ENCODE measurements at places on chromosomes 5 and 9.

DNA sequence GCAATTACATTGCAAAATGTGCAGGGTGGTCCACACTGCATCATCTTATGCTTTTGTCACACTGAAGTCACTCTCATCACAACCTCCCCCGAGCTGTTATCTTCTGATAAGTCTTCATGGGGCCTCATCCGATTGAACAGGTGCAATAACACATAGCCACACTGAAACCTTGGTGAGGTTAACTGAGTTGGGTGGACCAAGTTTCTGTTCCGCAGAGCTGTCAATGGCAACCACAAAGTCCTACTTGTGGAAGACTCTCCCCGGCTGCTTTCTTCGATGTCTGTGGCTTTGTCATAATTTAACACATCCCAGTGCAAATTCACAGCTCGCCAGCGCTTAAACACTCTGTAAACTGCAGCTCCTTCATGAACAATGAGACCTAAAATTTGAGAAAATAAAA is 112.2 kb downstream of the MARCHF11 start:
- no peak for DNase-seq

DNA sequence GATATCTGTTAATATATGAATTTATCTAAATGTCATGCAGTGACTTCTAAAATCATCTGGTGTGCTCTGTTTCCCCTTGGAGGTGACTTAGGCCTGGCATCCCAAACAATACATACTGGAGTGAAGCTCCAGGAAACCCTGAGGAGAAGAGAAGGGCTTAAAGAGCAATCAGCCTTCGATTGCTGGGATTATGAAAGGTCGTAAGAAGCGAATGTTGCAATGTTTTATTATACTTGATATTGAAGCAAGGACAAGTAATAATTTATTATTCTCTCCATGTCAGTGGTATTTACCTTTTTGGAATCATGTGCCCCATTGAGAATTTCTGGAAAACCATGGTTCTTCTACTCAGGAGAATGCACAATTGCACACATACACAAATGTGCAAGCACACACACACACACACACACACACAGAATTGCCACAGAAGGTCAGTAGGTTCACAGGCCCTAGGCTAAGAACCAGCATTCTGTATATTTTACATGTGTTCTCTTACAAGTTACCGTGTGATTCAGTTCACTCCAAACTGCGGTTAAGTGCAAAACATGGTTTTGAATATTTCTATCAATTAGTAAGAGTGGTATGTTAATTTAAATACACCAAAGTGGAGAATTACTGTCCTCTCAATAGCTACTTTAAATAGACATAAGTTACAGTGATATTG is 79.1 kb upstream of the CDKN2B start:
- DNase-seq = no peak

GRCh38 chr5:135225856-135226560 is 173.0 kb downstream of the MACROH2A1 start:
- DNase-seq = peak; percentile 23

DNA sequence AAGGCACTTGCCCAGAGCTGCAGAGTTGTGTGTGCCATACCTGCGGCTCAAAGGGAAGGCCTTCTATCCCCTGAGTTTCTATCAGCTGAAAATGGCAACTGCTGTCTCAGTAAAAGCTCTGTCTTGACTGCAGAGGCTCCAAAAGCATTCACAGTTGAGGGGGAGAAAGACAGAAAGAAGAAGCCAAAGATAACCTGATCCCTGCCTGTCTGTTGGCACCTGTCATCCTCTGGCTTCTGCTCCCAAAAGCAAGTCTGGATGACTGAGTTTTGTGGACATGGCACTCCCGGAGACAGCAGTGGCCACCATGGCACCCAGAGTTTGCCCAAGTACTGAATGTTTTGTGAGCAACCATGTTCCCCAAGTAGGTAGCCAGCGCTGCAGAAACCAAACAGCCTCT is 176.6 kb downstream of the NR3C1 start:
- DNase-seq = no peak

DNA sequence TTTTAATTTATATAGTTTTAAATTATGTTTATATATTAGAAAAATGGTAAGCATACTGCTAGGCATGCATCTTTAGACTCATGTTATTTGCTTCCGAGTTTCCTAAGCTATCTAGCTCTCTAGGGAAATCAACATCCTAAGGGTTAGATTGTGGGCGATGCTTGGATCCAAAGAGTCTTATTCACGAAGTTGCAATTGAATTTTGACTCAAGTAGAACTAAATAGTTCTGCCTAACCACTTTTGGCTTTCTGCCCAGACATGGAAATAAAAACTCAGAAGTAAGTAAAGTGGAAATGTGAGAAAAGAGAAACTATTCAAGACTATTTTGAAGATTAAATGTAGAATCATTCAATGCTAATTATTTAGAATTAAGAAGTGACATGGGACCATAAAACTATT is 440.4 kb downstream of the CDH18 start:
- no peak for DNase-seq

DNA sequence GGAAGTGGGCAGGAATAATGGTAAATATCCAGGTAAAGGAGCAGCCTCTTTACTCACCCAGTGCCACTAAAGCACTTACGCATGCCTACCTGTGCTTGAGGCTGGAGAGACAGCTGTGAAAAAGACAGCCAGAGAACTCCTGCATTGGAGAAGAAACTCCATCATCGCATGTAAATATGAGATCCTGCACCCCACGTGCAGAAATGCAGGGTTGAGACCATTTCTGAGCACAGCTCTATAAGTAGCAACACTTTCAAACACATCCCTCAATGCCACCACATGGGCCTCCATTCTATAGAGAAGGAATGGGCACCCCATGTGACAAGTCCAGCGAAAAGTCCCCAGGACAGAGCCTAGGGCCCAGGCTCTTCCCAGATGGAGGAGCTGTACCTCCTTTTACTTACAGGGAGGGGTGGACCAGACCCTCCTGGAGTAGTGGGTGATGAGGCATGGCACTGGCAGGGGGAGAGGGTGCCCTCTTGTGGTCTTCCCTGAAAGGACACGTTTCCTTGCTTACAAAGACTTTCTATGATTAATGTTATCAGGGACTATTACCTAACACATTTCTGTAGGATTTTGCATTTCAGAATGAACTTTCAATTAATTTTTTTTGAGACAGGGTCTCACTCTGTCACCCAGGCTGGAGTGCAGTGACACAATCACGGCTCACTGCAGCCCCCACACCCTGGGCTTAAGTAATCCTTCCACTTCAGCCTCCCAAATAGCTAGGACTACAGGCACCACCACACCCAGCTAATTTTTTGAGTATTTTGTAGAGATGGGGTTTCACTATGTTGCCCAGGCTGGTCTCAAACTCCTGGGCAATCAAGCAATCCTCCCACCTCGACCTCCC is 55.3 kb upstream of the IL17B start:
- DNase-seq = peak; percentile 73

DNA sequence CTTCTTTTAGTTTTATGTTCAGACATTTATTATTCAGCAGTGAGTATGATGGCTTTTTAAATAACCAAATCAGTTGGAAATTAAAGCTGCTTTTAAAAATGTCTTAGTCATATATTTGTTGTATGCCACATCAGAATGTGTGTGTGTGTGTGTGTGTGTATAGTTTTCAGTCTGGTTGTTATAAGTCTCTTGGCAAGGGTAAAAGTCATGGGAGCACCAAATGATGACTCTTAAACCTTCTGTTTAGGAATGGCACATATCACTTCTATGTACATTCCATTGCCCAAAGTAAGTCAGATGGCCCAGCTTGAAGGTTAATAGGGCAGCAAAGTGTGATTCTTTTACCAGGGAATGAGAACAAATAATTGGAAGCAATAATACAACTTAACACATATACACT is 135.9 kb downstream of the RNF180 start:
- DNase-seq = no peak

GRCh38 chr9:93451849-93452709 is 594 bp downstream of the FAM120A start:
- DNase-seq = peak; percentile 52

DNA sequence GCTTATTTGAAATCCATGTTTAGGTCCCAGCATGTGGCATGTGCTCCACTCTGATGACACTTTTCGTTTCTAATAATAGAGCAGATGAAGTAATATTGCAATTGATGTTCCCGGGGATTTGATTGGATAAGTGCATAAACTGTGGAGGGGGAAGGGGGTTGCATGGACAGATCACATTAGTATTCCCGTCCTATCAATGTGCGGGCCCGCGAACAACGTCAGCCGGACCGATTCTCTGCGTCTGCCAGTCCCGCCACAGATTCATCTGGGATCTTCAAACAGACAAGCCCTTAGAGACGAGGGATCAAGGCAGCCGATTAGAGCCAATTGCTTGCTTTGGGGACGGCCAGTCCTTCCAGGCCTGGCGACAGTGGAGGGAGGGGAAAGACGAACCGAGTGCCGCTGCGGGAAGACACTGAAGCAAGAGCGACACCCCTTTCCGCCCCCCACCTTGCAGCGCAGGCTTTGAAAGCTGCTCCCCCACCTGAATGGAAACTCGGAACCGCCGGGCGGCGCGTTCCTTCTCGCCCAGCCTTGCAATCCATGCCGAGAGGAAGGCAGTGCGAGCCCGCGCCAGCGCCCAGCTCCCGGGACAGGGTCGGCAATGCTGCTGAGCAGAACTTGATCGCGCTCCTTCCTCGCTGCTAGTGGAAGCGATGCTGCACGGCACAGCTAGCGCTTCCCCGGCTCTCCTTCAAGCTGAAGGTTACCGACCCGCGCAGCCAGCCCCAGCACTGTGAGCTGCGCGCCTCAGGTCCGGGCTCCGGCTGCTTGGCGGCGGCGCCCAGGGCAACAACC is at the start of gene RGS7BP:
TSS of gene RGS7BP (plus strand) at position 247 of the 798 bp plus-strand sequence. CDS start 610 bp downstream, outside the sequence.
- no peak for DNase-seq

DNA sequence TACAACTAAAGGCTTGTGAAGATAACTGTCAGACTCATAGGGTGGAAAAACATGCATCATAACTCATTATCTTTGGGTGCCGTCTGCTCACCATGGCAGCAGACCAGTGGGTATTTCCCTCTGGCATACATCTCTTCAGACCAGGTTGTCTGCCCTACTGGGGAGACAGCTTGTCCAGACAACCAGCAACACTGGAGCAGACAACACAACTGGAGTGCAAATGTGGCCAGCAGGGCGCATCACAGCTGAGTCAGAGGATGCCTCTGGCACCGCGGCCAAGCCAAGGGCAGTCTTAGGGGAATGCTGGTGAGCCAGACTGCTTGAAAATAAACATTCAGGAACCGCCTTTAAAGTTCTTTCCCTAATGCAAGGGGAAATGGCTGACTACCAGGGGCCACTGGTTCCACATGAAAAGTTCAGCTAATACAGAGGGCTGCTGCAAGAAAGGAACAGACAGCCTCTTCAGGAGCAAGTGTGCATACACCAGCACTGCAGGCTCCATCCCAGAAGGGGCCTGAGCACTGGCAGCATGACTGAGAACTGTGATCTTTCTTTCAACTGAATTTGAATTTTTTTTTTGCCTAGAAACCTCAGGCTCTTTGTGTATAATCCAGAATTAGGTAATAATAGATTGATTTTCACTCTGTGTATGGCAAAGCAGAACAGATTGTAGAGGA is 77.3 kb downstream of the MAMDC2 start:
- no peak for DNase-seq

DNA sequence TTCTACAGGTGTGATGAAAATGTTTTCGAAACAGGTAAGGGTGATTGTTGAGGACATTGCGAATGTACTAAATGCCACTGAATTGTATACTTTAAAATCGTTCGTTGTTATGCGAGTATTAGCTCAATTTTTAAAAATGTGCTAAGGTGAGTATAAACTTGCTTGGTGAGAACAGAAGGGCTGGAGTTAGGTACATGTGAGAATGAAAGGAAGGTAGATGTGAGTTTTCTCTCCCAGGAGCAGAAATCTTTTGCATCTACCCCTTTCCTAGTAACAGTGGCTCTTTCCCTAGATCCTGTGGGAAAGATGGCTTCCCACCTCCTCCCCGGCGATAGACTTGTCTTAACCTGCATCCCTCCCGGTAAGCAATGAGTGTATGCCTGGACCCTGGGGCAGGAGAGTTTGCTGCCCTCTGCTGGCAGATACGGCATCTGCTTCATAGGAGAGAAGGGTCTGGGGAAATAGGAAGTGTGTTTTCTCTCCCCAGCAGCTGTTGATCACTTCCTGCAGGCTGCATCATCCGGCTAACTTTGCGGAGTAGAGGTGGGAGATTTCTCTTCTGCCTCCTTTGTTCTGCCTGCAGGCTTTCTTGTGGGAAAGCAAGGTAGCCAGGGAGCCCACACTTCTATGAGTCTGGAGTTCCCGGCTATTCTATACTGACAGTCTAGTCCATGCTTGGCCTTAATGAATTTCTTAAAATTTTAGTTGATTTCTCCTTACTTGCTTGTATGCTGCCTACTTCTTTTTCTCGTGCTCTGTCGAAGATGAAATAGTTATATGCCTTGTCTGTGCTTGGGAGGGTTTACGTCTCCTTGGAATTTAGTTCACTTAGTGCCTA is 373.3 kb upstream of the SEMA6A start:
- DNase-seq = peak; percentile 89

GRCh38 chr5:157233515-157233914 is 32.4 kb upstream of the CYFIP2 start:
- DNase-seq = no peak

GRCh38 chr5:172915514-172915913 is 43.7 kb upstream of the RPL26L1 start:
- no peak for DNase-seq

GRCh38 chr5:6125781-6126180 is 252.6 kb downstream of the MED10 start:
- DNase-seq = no peak

DNA sequence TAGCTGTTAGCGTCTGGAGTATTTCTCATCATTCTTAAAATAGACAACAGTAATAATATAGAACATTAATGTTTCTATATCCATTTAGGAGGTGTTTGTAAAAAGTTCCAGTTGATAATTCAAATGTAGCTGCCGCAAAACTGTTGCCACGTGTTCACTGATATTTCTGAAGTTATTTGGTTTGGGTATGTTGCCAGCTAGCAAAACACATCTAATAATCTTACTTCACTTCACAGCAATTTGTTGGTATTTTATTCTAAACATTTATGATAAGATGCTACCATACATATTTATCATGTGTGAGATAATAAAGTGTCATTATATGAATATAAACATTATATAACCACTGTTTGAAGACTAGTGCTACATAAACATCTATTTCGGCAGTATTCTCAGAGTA is 101.6 kb downstream of the CDH12 start:
- no peak for DNase-seq

- no peak for DNase-seq
These were observed 259.4 kb downstream of the CRB2 start for GRCh38 chr9:123615381-123615780.

DNA sequence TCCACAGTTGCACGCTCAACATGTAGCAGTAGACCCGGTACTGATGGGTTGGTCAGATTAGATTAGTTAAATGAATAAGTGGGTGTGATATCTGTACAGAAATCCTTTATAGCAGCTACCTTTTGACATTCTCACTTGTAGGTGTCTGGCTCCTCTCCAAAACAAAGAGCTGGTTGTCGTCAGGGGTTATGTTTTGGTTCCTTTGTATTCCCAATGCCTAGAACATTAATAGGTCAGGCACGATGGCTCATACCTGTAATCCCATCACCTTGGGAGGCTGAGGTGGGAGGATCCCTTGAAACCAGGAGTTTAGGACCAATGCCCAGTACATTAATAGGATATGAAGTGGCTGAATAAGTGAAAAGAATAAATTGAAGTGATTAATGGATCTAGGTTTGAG is 182.1 kb downstream of the SNCAIP start:
- no peak for DNase-seq

Measured in KBM-7 (cell line).